ENCODE measurements at places on chromosomes 6 and 20. TPM values are rescaled to one million over a fixed set of nuclear protein-coding genes. Genes with fewer than 3 reads are reported as not detected.

- peak; percentile 86 for DNase-seq
Observed at GRCh38 chr6:26216886-26217713, 129.9 kb downstream of the HFE start.

DNA sequence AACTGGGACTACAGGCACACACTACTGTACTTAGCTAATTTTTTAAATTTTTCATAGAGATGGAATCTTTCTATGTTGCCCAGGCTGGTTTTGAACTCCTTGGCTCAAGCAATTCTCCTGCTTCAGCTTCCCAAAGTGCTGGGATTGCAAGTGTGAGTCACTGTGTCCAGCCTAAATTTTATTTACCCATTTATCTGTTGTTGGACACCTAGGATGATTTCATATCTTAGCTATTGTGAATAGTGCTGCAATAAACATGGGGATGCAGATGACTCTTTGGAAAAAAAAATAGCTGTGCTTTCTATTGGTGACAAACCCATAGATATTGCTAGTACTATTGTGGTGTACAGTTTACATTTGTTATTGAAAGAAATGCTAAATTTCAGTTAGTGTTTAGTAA lies 19.6 kb upstream of the SYNCRIP start:
- DNase-seq = no peak

DNA sequence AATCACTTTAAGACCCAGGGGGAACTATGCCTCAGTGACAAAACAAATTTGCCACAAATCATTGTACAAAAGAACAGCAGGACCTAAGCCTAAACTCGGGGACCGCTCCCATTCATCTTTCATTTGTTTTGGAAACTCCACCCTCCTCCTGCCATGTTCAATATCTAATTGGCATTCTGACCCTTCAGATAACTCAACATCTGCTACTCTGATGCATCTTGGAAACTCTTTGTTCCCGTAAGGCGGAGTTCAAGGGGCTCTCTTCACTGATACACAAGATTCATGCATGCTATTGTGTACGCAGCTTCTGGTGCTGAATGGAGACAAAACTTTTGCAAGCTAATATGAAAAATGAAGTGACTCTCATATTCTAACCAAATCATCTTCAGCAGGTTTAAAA lies 187.6 kb downstream of the ZFP64 start:
- no peak for DNase-seq

DNA sequence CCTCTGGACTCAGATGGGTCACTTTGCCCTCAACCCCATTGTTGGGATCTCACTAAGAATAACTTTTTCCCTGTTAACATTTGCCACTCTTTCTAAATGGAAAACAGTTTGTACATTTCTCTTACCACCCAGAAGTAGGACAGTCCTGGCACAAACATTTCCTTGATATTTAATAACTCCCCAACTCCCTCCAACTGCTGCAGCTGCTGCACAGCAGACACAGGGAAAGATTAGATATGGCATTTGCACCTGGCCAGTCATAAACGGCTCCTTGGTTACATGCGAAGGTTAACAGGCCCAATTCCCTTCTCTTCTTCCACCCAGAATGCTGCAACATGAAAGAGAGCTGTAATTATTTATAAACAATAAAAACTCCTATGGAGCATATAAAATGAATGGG lies 55.9 kb upstream of the SOX4 start:
- DNase-seq = no peak

GRCh38 chr6:125584468-125584939 lies 164.9 kb upstream of the HEY2 start:
- no peak for DNase-seq

DNA sequence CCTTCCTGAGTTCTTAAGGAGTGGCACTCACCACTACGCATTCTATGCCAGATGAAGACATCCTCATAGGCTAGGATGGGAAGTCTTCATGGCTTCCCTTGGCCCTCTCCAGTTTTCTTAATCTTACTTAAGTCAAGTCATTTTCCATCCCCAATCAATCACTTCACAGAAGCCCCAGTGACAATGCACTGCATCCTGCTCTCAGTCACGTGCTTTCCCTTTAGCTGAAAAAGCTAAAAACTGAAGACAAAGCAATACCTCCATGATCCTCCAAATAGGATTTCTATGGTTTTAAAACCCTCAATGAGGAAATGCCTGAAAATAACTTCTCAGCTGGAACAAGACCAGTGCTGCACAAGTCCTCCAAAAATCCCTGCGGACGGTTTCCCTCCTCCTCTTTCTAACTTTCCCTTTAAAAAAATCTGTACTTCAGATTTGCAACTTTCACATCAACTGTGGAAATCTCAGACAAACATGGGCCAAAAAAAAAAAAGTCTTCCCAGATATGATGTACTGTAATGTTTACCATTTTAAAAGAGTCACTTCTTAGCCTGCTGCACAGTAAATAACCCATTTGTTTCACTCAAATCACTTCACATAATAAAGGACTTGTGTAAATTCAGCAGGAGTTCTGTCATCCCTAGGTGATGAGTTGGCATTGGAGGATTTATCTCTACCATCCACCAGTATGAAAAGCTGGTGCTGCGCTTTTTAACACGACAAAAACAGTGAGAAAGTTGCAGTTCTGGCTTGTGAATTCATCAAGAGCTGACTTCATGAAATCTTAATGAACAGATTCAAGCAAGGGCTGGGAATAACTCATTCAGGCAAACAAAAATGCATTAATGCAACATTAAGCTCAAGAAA lies 590.0 kb upstream of the NOX3 start:
- no peak for DNase-seq

The HSPA1L gene
- 2.8 TPM for total RNA-seq

The TUBE1 gene
- 24.7 TPM for total RNA-seq

The HRH3 gene
- total RNA-seq = not detected

The TRIM15 gene
- 19.6 TPM for total RNA-seq

All from mucosa of gallbladder (tissue), 1 donor.